ENCODE measurements at places on chromosomes 2 and 18.

DNA sequence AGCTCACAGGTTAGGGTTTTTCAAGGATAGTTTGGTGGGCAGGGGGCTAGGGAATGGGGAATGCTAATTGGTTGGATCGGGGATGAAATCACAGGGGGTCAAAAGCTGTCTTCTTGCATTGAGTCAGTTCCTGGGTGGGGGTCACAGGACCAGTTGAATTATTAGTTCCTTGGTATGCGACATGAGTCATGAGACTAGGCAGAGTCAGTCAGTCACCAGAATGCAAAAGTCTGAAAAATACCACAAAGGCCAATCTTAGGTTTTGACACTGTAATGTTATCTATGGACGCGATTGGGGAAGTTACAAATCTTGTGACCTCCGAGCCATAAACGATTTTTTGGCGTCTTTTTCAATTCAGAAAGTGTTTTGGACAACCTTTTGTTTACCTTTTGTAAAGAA lies 101.2 kb downstream of the ZNF519 start:
- DNase-seq: no peak

- no peak for DNase-seq
Measured at GRCh38 chr2:102770506-102770905, 8.7 kb downstream of the TMEM182 start.

GRCh38 chr2:162123806-162124758 lies 28.0 kb downstream of the GCG start:
- DNase-seq: peak; percentile 83

DNA sequence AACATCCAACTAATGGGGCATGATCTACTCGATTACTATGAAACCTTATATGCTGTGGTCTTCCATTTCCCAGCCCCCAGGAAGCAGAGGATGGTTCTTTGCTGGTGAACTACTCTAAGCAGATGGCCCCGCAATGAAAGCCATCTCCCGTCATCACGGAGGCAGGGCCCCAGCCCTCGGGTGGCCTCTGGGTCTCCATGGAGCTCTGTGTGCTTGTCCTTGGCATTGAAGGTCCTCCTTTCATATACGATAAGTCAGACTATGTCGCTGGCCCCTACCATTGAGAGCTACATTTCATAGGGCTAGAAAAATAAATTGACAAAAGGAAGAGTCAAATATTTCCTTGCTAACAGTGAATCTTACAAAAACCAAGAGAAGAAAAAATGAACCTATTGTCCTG lies 416.8 kb downstream of the CMPK2 start:
- no peak for DNase-seq

DNA sequence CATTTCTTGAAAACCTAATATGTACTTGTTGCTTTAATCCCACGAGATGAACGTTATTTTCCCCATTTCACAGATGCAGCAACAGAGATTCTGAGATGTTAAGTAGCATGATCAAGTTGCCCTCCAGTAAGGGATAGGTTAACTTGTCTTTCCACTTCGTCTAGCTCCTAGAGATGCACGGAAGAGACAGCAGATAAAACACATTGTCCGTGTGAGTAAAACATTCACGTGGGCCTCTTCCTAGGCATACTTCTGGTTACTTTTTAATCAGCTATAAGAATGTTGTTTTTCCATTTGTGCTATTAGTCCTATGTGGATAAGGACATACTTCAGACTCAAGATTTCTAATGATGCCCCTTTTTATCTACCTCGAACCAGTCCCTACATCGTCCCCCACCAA lies 1.2 kb upstream of the ARHGAP28 start:
- no peak for DNase-seq

GRCh38 chr18:79528846-79529245 lies 133.1 kb downstream of the NFATC1 start:
- peak; percentile 86 for DNase-seq
